ENCODE measurements at places on chromosomes 12 and 14.

GRCh38 chr14:32512813-32513212, 183.7 kb downstream of the AKAP6 start:
- no peak for DNase-seq

DNA sequence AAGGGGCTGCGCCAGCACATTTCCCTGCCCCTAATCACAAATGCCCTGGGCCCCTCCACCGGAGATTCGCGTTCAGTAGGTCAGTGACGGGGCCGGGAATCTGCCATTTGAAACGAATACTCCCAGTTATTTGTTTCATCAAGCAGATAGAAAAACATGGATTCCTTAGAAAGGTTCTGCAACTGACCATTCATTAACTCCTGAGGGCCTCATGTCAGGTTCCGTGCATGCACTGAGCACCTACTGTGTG, 25.6 kb upstream of the UBC start:
- no peak for DNase-seq

DNA sequence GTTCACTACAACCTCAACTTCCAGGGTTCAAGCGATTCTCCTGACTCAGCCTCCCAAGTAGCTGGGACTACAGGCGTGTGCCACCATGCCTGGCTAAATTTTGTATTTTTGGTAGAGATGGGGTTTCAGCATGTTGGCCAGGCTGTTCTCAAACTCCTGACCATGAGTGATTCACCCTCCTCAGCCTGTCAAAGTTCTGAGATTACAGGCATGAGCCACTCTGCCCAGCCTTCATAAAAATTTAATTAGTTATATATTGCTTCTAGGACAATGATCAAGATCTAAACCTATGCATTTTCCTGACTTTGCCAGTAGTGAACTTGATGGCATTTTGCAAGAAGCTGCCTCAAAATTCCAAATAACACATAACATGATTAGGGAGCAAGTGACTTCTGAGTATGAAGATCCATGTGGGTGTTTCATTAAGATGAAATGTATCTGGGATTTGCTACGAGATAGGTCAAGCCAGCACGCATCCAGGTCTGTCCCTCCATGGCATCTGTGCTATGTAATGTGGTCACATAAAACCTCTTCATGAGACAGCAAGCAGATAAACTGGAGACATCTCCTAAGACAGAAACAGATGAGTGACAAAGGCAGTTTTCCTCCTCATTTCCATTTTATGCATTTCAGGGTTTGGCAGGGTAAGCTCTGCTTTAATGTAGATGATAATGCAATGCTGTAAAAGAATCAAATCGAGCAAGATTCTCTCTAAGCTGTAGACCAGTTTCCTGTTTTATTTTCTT, 319.4 kb upstream of the ATP2B1 start:
- DNase-seq, result no peak

DNA sequence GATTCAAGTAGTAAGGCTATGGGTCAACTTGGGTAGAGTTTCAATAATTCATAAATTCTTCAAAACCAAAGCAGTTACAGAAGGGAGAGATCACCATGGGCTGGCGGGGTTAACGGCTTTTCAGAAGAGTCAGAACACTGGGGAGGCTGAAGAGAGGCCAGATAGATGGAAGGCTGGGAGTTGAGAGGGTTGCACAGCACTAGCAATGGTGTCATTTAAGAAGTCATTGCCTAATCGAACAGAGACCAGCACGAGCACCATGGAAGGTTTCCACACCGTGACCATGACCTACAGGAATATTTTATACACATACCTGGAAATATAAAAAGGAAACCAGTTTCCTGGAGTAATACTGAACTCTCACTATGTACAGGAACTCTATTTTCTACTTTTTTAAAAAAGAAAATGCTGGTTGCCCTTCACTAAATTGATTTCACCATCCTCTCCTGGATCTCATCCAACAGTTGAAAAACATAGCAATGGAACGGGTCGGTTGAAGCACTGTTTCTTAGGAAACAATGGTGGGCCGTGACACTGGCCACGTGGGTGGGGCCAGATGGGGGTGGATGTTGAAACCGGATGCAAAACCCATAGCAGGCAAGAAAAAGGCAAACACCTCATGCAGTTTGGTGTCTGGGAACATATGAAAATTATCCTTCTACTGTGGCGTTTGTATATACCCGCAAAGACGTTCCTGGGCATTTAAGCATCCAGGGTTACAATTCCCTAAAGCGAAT, 38.0 kb upstream of the RIN3 start:
- DNase-seq, result no peak

DNA sequence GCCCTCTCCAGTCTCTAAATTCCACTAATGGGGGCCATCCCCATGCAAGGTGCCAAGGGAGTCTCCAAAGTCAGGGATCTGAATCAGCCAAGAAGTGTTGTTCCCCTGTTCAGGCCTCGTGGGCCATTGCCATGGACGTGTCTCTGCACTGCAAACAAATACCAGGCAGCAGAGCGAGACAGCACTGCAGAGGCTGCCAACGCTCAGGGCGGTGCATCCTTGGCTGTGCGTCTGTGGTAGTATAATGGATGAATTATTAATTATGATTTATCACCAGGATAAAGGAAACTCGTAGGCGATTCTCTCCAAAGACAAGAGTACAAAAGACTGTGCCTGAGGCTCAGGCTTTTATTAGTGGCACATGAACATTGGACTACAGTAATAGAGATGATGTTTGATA, 122.3 kb upstream of the NTF3 start:
- DNase-seq, result no peak

DNA sequence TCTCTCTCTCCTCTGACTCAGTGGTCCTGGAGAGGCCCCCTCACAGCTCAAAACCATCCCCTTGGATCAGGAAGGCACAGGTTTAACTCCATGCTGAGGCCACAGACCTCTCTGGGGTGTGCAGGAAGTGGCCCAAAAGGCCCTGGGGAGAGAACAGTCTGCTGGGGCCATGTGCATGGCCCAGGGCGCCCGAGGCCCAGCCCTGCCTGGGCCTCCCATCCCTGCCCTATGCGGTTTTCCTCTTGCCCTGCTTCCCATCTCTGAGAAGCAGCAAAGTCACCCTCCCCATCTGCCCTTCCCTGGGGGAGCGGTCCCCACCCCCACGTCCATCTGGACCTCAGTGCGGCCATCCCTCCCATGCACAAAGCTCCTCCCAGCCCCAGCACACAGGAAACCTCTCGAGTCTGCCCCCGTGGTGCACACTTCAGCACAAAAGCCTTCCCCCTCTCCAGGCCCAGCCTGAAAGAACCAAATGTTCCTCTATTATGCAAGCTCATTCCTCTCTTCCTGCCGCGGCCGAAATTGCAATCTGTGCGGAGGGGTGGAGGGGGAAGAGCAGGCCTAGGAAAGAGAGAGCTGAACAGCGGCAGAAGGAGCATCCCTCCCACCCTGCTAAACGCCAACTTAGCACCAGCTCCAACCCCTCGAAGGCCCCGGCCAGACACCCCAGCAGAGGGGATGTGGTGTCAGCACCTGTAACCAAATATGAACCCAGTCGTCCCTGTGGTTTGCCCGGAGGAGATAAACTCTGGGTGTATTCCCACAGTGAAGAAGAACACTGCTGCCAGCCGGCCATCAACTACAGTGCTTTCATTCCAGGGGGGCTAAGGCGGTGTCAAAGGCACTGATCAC, 108.5 kb downstream of the SCARB1 start:
- peak; percentile 77 for DNase-seq

GRCh38 chr12:132561427-132562156, 48.8 kb downstream of the LRCOL1 start:
- DNase-seq, result peak; percentile 52

- DNase-seq, result no peak
These were observed 187.0 kb upstream of the FOXN3 start for GRCh38 chr14:89603938-89604480.

DNA sequence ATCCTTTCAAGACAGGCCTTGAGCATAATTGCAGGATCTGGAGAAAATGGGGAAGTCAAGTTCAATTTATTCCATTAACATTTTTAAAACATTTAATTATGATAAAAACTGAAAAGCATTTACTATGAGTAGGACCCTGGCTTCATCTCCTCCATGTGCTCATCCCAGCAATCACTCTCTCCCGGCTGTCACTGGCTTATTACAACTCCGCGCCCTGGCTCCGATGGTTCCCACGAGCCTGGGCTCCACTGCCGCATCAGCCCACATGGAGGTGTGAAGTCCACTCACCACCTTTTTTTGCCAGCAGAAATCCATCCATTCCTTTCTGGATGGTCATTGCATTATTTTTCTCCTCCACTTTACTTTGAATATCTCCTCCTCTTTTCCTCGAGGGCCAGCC, 194.4 kb downstream of the EMP1 start:
- no peak for DNase-seq

GRCh38 chr14:91269076-91269991, 24.8 kb upstream of the GPR68 start:
- peak; percentile 67 for DNase-seq

DNA sequence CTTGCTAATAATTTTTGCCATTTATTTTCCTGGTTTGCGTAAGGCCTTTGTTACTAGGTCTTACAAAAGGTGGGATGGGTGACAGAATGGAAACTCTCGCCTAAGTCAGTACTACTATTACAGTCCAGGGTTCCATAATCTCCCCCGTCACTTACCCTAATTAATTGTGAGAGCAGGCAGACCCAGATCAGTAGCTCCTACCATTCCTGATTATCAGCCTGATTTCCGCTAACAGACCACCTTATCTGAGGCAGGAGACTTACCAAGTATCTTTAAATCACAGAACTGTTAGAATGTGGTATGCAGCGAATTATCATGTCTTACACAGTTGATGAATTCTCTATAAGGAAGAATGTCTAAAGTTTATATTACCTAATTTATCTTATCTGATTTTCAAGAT, 234.7 kb downstream of the FOXN3 start:
- no peak for DNase-seq

DNA sequence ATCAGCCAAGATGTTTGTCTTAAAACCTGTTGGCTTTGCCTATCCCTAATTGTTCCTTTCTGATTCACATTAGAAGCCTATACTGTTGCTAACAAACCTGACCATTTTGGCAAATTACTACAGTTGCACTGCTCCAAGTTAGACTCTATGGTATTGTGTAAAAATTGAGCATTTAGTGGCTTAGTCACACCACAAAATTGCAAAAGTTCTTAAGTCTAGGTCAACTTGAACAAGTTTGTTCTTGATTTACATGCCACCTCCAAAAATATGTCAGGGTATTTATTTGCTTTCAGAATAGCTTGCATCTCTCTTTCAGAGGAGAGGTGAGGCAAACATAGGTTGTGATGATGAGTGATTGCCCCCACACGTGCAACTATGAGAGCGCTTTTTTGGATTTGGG, 27.0 kb upstream of the PTHLH start:
- DNase-seq, result no peak

DNA sequence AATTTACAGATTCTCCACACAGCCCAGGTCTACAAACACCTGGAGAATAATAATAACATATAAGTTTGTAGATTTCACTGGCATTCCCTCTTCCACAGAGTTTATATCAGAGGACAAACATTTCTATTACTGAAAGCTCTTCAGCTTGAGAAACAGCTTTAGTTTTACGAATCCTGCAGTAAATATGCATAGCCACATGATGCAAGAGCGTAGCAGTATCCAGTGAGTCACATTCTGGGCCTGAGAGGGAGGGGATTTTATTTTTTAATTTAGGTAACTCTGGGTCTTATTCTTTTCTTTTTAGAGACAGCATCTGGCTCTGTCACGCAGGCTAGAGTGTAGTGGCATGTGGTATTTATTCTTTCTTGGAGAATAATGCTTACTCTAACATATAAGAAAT, 1002.8 kb downstream of the TRHDE start:
- DNase-seq, result no peak

DNA sequence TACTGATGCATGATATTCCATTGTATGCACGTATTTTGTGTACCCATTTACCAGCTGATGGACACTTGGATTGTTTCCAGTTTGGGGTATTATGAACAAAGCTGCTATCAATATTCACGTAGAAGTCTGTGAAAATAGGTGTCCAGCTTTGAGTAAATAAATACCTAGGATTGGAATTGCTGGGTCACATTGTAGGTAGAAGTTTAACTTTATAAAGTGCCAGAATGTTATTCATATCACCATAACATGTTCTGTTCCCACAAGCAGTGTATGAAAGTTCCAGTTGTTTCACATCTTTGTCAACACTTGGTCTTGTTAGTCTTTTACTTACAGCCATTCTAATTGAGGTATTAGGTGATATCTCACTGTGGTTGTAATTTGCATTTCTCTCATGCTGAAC, 108.0 kb upstream of the METAP2 start:
- DNase-seq, result no peak

GRCh38 chr12:47941871-47942613, 21.4 kb upstream of the TMEM106C start:
- DNase-seq, result peak; percentile 64

DNA sequence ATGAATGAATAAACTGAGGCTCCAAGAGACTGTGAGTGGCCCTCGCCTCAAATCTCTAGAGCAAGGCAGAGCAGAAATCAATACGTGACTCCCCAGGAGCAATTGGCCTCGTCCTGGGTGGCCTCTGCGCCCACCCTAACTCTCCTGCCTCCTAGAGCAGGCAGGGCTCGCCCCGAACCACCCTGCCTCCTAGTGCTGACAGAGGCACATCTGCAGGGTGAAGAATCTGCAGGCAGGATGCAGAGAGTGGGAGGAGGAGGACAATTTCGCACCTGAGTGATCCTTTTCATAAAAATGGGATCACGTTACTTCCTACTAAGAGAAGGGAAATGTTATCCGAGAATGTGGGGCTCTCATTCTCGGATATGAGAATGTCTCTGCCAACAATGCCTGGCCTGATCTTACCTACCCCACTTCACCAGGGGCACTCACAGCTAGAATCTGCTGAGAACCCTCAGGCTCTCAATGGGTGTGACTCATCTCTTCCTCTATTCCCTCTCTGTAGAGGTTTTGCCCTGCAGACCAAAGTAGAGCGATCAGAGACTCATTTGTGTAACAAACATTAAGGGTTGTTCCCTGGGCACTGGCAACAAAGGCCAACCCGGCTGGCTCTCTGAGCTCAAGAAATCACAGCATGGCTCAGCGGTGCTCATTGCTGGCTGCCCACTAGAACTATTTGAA, 61.7 kb upstream of the BCL2L14 start:
- DNase-seq, result peak; percentile 66

DNA sequence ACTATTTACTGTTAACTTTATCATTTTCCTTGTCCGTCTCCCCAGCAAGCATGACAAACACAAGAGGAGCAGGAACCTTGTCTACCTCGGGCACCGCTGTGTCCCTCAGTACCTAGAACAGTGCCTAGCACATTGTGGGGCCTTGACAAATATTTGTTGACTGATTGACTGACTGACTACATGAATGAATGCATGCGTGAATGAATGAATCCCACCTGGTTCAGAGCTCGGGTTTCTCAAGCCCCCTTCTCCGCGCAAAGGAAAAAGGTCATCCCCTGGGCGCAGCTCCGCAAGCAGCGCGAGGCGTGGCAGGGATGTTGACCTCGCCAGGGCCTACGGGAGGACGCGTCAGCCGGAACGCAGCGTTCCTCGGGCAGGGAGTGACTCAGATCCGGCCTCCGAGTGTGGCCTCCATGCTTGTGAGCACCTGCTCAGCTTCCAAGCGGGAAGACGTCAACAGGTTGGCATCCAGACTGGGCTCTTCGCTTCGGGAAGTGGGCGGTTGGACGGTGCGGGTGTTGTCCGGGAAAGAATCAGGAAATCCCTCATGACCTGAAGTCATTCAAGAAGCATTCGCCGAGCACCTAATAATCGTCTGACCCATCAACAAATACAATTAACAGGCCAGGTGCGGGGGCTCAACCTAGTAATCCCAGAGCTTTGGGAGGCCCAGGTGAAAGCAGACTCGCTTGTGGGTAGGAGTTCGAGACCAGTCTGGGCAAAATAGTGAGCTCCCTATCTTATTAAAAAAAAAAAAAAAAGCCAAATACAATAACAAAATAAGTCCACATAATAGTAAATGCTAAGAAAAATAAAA, 13.9 kb upstream of the UBC start:
- no peak for DNase-seq
